ENCODE measurements at places on chromosomes 2 and 18. TPM values are rescaled to one million over a fixed set of nuclear protein-coding genes. Genes with fewer than 3 reads are reported as not detected.

Gene ARHGAP28
- total RNA-seq: not detected

Gene ANKRD53
- total RNA-seq: not detected

GRCh38 chr18:34001376-34001775, 223.3 kb downstream of the NOL4 start:
- DNase-seq: no peak

DNA sequence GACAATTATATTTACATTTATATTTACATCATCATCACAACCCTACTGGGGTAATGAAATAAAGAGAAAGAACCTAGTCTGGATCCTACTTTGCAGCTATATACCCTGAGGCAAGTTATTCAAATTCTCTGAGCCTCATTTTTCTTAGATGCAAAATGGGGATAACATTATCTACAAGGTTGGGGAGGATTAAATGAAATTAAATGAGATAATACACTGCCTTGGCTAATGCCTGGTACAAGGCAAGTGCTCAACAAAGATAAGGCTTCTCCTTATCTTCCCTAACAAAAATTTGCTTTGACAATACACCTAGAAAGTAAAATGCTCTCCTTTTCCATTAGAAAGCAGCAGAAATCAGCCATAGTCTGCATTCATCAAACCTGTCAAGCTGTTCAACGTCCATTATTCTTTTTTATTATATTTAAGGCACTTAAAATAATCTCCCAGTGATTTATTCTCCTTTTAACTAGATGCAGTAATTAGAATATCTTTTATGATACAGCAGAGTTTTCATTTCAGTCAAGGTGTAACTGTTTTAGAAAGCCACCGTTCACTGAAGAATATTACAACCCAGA, 44.8 kb downstream of the TCF4 start:
- no peak for DNase-seq

DNA sequence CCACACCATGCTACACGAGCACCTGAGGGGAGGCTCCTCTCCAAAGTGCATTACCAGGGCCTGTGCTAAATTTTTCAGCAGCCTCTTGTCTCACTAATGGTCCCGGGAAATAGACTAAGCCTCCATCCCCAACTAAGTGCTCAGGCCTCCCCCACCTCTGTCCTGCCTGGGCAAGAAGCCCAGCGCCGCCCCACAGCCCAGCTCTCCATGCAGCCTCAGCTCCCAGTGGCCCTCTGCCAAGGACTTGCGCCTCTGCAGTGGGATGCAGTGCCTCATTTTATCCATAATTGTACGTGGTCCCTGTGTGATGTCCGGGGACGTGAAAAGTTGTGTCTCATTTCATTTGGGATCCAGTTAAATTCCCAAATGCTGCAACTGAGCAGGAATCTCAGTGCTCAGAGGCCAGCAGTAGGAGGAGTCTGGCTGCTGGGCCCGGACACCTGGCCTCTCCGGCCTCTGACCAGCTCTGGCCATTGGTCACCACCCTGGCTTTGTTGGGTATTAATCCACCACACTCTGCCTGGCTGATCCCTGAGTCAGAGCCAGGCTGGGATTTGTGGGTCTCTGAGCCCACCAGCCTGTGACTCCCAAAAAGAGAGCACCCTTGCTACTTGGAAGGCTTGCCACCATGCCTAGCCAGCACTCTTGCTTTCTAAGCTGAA, 11.4 kb upstream of the STEAP3 start:
- no peak for DNase-seq

DNA sequence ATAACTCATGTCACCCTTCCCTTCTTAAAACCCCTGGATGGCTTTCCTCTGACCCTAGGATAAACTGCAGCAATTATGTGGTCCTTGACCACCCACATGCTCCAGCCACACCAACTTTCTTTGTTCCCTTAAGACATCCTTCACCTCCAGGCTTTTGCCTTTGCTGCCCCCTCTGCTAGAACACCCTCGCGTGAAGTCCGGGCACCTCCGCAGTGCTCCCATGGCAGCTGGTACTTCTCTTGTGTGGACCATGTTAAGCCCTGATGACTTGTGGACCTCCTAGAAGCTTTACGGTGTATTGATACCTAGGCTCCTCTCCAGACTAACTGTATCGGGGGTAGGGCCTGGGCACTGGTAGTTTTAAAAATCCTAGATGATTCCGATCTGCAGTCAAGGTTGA, 824 bp upstream of the ABHD1 start:
- DNase-seq: no peak

DNA sequence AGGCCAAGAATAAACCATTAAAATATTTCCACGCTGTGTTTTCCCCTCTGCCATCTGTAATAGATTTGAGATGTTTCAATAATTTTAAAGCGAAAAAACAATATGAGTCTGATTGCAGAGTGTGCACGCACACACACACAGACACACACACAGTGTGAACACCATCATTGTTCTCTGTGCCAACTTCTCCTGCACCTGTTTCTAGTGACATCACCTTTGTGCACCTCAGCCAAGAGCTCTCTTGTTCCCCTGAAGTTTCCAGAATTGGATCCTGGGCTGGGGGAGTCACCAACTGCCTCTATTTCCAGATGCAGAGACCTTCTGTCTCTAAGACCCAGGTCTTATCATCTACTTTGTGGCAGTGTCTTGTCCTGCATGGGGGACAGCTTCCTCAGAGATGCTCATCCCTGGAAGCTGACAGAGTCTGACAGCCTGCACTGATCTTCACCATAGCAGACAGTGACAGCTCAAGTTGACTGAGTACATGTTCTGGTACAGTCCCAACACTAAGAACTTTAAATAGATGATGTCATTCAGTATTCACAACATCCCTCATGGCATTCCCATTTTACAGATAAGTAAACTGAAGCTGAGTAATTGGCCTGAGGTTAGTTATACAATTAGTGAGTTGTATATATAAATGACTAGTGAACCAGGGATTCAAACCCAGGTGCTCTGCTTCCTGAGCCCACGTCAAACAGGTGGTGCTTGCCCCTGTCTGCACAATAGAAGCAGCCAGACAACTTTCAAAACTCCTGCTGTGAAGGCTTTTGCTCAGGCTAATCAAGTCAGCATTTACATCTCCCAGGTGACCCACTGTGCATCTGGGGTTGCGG, 39.4 kb downstream of the ACOXL start:
- DNase-seq: no peak

GRCh38 chr2:236393581-236393980, 129.4 kb upstream of the ASB18 start:
- DNase-seq: no peak

GRCh38 chr2:20222769-20223406, 2.0 kb downstream of the SDC1 start:
- no peak for DNase-seq

DNA sequence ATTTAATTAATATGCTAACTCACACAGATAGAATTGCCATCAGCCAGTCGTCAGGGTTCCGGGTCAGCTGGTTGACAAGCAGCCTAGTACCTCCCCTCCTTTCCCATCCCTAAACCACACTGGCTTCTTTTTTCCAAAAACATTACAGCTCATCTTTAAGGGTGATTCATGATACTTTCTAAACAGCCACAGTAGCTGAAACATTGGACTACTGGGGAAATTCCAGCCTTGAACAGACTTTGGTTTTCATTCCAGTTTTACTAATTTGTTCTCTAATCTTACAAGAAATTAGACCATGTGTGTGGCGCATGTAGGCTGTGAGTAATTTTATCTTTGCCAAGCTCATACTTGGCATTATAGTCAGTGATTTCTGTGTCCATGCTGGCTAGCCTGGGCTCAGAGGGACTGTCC, 110.8 kb downstream of the FMNL2 start:
- DNase-seq: no peak

- no peak for DNase-seq
These were observed 84.0 kb downstream of the POLR1A start for GRCh38 chr2:86021396-86022378.

- no peak for DNase-seq
These were observed 167.3 kb downstream of the SEPTIN10 start for GRCh38 chr2:109446278-109447131.

DNA sequence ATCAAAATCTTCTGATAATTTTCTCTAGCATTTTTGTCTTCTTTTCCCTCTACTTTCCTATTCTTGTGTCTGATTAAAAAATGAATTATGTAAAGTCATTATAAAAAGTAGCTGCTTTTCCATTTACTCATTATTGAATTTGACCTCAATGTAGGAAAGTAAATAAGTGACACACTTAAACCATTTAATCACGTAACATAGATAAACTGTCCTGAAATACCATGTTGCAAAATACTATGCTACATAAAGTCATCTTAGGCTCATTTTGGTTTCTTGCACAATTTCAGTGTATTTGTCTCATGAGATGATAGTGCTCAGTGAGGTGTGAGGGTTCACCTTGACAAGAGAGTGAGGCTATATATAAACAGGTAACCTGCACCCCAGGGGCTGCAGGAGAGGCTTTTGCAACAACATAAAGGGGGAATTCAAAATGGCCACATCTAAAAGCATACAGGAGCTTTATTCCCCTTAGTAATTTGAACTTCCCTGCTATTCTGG, 502.7 kb downstream of the RNF144A start:
- DNase-seq: no peak

GRCh38 chr2:126935774-126936173, 37.1 kb downstream of the TEX51 start:
- no peak for DNase-seq

All from GM12878 (cell line).